ENCODE measurements at places on chromosomes 1 and 21.

DNA sequence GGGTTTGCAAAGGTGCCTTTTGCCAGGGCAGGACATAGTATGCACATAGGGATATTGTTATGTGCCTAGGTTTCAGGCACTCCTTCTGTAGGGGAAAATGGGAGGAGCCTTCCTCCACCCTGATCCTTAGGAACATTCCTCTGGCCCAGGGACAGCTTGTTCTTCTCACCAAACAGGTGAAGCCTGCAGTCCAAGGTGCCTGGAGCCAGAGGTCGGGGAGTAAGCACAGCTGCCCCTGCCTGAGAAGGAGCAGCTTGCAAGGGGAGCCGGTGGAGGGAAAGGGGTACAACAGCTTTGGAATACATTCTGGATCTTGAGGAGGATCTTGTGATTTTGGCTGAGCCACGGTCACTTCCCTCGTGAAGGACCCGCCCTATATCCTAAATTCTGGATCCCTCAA, 82.4 kb upstream of the CD1D start:
- no peak for DNase-seq

DNA sequence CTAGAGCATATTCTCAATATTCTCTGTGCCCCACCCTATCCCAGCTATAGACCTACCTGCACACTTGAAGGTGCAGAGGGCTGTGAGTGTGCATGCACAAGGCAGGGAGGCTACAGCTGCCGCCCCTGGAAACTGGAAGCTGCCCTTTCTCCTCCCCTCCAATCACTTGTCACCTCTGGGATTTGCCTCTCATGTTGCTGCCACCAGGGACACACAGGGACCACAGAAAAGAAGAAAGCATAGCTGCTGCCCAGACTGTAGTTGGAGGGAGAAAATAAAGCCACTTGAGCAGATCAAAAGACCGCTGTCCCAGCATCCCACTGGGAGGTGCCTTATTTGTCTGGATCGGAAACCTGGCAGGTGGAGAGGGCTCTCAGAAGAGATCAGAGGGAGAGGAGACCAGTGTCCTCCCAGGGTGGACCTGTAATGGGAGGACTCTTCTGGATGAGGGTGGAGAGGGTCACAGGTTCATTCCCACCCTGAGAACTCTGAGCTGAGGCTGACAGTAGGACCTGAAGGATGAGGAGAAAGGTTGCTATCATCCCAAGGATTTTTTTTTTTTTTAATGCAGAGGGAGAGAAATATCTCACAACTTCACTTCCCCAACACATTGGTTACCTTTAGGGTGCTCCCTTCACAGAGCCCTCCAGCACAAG, 7.6 kb upstream of the INPP5B start:
- DNase-seq: peak; percentile 22

DNA sequence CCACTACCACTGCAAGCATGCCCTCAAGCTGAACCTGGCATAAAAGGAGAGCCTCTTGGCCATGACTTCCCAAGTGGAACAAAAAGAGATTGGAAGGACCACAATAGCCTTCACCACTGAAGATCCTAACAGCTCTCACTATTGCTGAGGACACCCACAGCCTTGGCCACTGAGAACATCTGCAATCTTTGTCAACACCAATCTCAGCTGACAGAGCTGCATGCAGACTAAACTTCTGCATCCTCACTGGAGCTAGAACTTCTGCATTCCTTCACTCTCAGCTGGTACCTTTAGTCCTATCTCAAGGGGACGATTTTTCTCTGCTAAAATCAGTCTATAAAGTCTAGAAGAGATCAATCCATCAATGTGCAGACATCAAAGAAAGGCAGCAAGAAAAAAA, 8.3 kb upstream of the FCRL2 start:
- DNase-seq: no peak

DNA sequence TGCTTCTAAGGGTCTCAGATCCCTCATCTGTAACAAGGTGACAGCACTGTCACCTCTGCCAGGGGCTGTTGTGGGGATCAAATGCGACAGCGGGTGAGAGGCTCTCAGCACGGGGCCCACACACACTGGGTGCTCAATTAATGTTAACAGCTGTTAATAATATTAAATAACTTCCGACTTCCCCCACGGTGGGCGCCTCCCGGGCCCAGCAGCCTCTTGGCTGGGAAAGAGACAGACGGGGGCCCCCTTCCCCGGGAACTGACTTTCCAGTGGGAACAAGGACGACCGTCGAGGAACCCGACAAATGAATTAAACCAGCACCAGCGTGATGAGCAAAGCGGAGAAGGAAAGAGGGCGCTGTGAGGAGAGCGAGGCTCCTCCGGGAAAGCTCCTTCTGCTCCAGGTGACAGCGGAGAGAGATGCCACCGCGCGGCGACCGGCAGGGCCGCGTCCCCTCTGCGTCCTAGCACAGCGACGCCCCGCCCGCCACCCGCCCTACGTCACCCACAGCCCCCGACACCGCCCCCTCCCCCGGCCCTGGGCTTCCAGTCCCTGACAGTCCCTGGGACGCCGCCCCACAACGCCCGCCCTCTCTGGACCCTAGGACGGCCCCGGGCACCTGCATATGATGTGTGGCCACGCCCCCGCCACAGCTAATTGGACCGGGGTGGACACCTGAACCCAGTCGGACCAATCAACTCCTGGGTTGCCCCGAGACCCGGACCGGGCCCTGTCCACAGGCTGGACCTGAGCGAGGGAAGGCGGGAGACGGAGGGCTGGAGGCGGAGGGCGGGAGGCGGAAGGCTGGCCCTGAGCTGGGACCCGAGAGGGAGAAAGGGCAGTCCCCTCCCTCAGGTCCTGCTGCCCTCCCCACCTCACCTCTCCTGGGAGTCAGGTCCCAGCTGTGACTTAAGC, 38.2 kb downstream of the MATN1 start:
- DNase-seq: peak; percentile 92

GRCh38 chr1:86288586-86289147, 107.5 kb downstream of the ODF2L start:
- DNase-seq: no peak

- DNase-seq: no peak
Measured at GRCh38 chr1:56532350-56532683, 47.0 kb downstream of the PLPP3 start.

GRCh38 chr1:82565546-82565945, 764.8 kb downstream of the ADGRL2 start:
- DNase-seq: no peak

- no peak for DNase-seq
Measured at GRCh38 chr1:105636052-105636451, 1420.4 kb upstream of the PRMT6 start.

GRCh38 chr1:226674892-226675714, 64.0 kb downstream of the ITPKB start:
- DNase-seq: no peak

DNA sequence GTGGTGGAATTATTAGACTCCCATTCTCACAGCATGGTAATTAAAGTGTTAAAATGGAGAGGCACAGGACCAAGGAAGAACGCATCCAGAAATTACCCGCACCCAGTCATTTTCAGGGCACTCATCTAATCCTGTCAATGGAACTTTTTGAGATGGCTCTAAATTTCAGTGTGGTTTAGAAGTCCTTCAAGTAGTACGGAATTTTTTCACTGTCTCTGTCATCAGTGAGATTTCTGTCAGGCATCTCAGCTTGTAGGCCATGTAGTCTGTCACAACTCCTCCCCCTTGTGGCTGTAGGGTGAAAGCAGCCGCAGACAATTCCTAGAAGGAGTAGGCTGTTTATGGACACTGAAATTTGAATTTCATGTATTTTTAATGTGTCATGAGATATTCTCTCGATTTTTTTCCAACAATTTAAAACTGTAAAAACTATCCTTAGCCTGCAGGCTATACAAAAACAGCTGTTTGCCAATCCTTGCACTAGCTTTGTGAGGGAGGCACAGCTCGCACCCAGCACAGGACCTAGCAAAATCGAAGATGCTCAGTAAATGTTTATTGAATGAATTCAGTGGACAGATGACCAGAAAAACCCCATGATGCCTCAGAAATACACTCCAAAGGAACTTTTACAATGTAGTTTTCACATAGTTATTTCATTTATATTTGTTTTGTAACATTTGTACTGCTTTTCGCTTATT, 6.6 kb upstream of the NUP133 start:
- peak; percentile 60 for DNase-seq

- no peak for DNase-seq
Measured at GRCh38 chr21:35138665-35139381, 89.7 kb upstream of the RUNX1 start.

DNA sequence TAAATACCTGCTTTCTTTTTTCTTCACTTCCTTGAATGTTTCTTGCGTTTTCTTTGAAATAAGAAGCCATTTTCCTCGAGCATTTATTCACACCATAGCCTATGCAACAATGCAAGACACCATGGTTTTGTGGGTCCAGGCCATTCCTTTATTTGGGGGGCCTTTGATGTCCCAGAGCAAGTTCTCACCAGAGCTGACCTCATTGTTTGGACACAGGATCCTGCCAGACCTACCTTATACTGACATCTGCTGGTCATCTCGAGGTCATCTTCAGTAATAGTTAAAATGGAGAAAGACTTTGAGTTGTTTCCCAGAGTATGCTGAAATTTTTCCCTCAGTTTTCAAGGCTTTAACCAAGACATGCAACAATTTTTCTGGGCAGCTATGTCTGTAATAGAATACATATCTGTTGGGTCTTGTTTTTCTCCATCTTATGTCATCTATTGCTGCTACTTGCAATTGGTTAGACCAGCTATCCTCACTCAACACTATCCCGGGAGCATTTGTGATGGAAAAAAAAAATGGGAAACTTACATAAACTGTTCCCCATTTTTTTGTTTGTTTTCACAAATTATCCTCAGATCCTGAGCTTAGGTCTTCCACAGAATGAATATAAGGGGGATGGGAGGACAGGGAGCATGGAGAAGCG, 34.0 kb upstream of the BACE2 start:
- DNase-seq: peak; percentile 19

DNA sequence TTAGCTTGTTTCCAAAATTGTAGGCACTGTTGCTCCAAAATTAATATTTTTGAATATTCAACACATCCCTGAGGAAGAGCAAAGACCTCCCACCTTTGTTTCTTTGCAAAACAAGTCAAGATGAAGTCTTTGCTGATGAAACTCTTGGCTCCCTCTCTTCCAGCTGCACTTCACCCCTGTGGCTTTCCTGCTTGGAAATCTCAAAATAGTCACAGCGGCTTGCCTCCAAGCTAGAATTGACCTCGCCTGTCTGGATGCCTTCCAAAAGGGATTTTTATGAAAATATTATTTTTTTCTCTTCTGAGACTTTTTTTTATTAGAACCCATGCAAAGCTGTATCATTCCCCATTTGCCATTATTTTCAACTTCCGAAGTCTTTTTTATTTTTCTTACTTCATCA, 71.1 kb upstream of the MROH9 start:
- no peak for DNase-seq

DNA sequence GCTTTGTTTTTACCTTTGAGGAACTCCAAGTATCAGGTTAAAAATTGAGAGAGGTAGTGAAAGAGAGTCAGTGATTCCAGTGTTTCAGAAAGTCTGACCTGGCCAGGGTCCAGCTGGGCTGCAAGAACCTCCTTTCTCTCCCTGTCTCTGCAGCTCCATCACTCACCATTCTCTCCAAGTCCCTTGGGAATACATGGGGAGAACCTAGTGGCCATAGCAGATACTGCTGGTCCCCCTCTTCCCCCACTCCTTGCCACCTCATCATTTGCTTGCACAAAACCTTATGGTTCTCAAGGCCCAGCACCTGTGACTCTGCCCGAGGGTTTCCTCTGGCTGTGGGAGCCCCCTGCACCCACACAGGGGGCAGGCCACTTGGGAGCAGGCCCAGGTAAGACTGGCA, 279.5 kb downstream of the KIF26B start:
- no peak for DNase-seq

GRCh38 chr1:57424231-57425027, 569 bp upstream of the DAB1 start:
- DNase-seq: peak; percentile 71

DNA sequence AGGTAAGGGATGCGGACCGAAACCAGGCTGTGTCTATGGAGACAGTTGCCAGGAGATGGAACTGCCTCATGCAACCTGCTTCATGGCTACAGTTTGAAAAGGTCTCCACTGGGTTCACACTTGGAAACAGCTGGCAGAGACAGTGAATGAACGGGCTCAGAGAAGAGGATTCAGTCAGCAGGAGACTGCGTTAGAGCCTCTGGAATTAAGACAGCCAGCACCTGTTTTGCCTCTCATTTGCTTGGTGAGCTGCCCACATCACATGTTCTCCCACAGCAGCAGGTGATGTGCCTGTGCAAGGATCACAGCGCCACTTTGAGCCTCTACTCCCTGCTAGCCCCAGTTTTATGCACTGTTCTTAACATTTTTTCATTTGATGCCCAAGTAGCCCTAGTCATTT, 321.0 kb downstream of the PLPP3 start:
- DNase-seq: no peak

GRCh38 chr1:95023399-95024043, 49.2 kb downstream of the ALG14 start:
- no peak for DNase-seq

- DNase-seq: no peak
Measured at GRCh38 chr1:155136748-155137147, 1.1 kb downstream of the SLC50A1 start.

DNA sequence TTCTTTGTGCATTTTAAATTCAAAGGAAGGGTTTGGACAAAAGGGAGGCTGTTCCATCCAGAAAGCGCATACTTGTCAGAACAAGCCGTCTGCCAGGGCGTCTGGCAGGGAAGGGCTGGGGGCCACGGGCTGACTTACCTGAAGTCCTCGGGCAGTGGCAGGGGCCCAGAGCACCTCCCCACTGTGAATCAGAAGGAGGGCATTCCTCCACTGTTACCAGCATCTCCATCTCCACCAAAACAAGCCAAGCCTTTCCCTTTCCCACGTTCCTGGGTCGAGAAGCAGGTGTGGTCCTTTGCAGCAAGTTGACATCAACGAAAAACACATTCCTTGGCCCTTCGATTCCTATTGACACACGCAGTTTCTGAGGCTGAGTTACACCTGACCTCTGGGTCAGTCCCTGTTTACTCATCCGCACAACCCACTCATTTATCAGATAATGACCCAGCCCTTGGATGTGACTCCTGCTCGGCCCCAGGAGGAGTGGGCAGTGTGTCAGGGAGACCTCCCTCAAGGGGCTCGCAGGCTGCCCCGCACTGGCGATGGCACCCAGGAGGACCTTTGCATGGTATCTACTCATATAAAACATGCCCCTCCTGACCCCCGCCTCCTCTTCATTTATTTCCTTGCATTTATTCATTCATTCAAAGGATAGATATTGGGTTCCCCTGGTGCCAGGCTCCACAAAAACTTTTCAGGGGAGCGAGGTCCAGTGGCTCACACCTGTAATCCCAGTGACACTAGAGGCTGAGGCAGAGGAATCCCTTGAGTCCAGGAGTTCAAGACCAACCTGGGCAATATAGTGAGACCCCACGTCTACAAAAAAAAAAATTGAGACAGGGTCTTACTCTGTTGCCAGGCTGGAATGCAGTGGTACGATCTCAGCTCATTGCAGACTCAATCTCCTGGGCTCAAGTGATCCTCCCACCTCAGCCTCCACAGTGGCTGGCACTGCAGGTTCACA, 60.2 kb downstream of the TOMM20 start:
- no peak for DNase-seq

All from nephron progenitor cell (in vitro differentiated cells).